ENCODE measurements at places on chromosomes 7 and 10.

DNA sequence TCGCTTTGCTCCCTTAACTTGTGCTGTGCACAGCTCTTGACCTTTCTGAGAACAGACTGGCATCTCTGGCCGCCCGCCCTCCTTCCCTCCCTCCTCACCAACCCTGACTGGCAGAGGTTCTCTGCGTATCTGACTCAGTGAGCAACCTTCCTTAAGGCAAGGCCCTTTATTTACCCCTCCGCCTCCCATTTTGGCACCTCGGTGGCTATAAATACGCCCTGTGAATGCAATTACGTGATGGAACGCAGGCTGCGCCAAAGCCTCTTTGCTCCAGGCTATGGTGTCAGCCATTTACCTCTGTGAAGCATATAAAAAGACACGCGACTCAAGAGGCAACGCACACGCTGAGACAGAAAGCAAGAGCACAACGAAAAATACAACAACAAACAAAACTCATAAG, 764.3 kb downstream of the SUGCT start:
- no peak for DNase-seq

- no peak for DNase-seq
Observed at GRCh38 chr7:585873-586272, 66.2 kb upstream of the PDGFA start.

GRCh38 chr7:111113263-111114017, 22.5 kb downstream of the LRRN3 start:
- no peak for DNase-seq

GRCh38 chr7:80589631-80590030, 48.8 kb upstream of the CD36 start:
- DNase-seq = no peak

- no peak for DNase-seq
Observed at GRCh38 chr10:48895803-48896195, 43.8 kb downstream of the LRRC18 start.

- no peak for DNase-seq
Observed at GRCh38 chr7:26397796-26398426, 106.2 kb downstream of the SNX10 start.

DNA sequence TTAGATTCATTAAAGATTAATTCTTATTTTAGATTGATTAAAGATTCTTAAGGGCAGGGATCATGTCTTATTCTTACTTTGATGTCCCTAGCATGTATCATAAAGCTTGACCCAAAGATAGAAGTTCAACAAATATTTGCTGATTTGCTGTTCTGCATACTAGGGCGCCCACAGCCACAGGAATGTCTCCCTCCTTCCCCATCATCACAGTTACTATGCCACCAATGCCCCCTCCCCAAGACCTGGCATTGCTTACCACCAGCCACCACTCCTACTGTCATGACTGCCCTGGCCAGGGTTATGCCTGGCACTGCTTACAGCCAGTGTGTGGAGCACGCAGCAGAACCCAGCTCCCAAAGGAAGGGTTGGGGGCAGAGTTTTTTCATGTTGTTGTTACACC, 86.7 kb upstream of the AGK start:
- no peak for DNase-seq

DNA sequence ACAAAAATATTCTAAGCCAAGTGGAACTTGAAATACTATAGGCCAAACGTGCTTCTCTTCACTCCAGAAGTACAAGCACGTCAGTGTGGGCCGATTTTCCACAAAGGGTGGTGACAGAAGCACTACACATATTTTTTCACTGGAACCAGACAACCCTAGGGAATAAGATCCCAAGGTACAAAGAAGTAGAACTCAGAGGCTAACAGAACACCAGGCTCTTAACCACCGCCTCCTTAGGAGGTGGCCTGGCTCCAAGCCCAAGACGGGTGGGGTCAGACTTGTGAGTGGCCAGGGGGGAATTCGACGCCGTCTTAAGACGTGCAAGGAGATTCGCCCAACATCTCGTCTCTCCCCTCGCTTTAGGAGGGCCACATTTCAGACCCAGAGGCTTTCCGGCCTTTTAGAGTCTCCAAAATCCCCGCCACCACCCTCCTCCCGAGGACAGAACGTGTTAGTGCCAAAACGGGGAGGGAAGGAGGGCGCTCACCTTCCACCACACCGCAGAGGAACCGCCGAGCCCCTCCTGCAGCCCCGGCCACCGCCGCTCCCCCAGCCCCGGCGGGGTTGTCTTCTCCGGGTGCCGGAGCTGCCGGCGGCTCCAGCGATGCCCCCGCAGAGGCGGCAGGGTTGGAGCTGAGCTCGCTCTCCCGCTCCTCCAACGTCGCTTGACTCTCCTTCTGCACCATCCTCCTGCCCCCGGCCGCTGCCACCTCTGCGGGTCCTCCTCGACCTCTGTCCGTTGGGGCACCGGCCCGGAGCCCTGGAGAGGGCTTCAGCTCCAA, 716 bp downstream of the OGA start:
- no peak for DNase-seq

DNA sequence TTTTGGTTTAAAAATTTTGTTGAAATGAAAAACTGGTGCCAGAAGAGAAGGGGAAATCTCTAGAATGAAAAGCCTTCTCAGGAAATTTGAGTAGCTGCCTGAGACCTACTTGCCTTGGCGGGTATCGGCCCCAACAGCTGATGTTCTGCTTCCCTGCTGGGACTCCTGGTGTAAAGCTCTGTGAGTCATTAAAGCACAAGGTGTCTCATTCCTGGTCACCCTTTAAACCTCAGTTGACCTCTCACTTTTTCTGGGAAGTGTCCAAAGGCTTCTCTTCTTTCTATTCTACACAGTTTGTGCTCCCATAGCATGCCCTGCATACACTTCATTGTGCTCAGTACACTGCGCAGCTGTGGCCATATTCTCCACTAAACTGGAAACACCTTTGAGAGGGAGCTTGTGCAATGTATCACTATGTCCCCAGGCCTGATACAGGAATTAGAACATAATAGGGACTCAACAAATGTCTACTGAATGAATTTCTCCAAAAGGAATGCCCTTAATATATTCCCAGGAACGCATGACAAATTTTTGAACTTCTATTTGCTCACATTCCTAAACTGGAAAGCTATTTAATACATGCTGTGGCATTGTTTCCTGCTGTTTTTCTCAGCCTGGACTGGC, 303.9 kb downstream of the SDHAF3 start:
- DNase-seq = no peak

DNA sequence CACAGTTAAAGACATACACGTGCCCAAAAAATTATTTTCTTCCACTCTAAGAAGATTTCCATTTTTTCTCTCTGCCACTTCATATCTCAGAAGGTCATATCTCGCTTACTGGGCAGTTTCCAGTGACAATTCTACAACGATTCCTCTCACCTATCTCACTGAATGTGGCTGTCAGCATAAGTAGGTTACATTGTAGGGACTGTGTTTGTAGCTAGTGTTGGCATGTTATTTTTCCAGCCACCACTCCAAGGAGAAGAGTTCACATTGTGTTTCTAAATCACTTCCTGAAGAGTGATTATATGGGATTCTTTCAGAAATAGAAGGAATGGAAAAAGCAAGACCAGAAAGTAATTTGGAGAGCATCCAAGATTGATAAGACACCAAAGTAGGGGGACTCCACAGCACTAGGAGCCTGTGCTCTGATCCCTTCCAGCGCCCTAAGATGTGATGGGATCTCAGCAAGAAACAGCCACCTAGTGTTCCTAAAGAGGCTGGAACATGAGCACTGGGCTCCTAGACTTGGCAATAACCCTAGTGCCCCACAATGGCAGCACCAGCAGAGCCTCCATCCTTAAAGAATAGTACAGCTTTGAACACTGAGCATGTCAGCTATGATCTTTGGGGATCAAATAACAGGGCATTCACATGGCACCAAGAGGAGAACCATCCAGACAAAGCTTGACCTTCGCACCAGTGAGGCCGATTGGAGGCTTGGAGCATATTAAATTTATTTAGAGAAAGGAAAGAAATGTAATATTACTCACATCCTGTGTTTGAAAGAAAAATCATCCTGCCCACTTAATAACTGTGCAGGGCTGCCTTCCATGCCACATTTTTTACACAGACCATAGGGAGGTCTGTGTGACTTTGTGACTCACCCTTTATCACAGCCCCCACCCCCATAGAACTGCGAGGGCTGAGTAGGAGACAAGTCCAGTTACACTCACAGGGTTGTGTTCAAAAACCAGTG, 51.8 kb downstream of the CAV1 start:
- DNase-seq = no peak

- DNase-seq = no peak
Observed at GRCh38 chr10:13347500-13348156, 465 bp downstream of the SEPHS1 start.

DNA sequence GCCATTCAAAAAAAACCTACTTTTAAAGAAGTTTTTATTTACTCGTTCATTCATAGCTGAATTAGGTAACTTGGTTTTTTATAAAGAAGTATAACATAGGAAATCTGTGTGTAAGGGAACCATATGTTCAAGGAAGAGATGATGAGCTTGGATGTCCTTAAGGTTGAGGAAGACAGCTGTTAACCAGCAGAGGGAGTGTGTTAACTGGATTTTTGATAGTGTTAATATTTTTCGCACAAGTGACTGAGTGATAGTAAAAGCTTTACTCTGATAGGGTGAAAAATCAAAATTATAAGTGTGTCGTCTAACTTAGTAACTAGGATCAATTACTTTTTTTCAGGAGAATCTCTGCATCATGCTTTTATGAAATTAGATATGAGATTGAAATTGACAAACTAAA, 134.7 kb downstream of the ARL5B start:
- DNase-seq = no peak

DNA sequence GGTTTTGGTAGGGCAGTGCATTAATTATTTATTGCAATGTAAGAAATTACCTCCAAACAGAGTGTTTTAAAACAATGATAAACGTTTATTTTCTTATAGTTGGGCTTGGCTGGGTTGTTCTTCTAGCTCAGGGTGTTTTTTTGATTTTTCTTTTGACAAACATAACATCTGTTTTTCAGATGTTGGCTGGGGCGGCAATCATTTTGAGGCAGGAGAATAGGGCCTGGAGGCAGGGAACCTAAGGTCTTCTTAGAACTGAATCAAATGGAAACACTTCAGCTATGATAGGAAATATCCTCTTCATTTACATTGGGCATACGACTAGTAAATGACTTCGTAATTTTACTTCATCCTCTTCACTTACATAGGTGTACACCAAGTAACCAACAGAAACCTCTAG, 47.4 kb upstream of the NAMPT start:
- no peak for DNase-seq

GRCh38 chr10:60769406-60769805, 8.9 kb upstream of the CDK1 start:
- no peak for DNase-seq
